ENCODE measurements at places on chromosomes 6 and 20. TPM values are rescaled to one million over a fixed set of nuclear protein-coding genes. Genes with fewer than 3 reads are reported as not detected.
A peak's percentile ranks its signal among the peaks of the same experiment; 100 is the strongest.

Gene CRNKL1
- 20.1 TPM for total RNA-seq

DNA sequence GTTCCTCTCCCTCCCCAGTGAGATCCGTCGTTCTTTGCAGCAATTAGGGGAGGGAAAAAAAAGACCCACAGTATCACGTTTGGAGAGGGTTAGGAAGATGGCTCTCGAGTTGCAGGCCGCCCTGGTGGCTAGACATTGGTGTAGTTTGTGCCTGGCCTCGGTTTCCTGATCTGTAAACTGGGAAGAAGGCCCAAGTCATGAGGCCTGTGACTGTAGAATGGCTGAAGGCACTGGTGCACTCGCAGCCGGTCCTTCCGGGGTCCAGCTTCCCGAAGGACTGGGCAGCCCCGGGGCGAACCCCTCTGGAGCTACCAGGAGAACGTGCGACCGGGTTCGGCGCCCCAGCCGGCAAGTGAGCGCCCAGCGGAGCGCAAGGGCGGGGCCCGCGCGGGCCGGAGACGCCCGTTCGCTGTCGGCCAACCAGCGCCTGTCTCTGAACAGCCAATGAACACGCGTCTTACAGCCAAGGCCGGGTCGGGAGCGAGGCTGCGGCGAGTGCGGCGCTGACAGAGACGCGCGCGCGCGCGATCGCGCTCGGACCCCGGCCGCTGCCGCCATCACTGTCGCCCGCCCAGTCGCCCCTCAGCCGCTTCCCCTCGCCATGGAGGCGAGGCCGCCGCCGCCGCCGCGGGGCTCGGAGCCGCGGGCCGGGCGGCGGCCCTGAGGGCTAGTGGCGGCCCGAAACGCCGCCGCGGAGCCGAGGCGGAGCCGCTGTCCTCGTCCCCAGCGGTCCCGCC is at the start of gene PTPRA:
TSS of gene PTPRA (plus strand) at position 472 of the 737 bp plus-strand sequence. CDS start 90,797 bp downstream, outside the sequence.
- DNase-seq, result peak; percentile 88

- DNase-seq, result no peak
These were observed 11.2 kb downstream of the UST start for GRCh38 chr6:148757944-148758480.

GRCh38 chr6:53042112-53042511 is 23.1 kb upstream of the FBXO9 start:
- DNase-seq, result peak; percentile 95

- no peak for DNase-seq
These were observed 110.2 kb downstream of the HTR1B start for GRCh38 chr6:77353129-77353528.

GRCh38 chr20:15333170-15333569 is 995.8 kb upstream of the FLRT3 start:
- no peak for DNase-seq

- no peak for DNase-seq
These were observed 11.7 kb downstream of the SLC35A1 start for GRCh38 chr6:87484491-87484890.

DNA sequence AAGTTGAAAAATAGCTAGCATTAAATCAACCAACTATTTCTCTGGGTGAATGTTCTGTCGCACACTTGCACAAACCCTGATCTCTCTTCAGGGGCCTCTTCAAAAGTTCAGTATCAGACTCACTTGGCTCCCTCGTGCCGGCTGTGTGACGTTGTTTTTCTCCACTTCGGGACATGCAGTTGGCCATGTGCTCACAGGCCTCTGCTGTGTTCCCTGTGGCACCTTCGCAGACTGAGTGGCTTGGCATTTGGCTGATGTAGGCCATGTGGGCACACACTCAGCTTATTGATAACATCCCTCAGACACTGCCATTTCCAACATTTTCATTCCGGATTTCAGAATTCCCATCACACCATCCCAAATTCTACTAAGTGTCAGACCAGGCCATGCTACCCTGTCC is 49.3 kb downstream of the PACRG start:
- no peak for DNase-seq

All from IMR-90 (cell line).